NCI-H2171 (cell line): ENCODE measurements at places on chromosomes 3 and 15.

GRCh38 chr3:180284331-180285110 is 247.8 kb upstream of the PEX5L start:
- no peak for DNase-seq

- no peak for DNase-seq
Observed at GRCh38 chr3:126130981-126131745, 47.2 kb upstream of the SLC41A3 start.

GRCh38 chr3:72100080-72100511 is 315.1 kb upstream of the PROK2 start:
- DNase-seq, result no peak

DNA sequence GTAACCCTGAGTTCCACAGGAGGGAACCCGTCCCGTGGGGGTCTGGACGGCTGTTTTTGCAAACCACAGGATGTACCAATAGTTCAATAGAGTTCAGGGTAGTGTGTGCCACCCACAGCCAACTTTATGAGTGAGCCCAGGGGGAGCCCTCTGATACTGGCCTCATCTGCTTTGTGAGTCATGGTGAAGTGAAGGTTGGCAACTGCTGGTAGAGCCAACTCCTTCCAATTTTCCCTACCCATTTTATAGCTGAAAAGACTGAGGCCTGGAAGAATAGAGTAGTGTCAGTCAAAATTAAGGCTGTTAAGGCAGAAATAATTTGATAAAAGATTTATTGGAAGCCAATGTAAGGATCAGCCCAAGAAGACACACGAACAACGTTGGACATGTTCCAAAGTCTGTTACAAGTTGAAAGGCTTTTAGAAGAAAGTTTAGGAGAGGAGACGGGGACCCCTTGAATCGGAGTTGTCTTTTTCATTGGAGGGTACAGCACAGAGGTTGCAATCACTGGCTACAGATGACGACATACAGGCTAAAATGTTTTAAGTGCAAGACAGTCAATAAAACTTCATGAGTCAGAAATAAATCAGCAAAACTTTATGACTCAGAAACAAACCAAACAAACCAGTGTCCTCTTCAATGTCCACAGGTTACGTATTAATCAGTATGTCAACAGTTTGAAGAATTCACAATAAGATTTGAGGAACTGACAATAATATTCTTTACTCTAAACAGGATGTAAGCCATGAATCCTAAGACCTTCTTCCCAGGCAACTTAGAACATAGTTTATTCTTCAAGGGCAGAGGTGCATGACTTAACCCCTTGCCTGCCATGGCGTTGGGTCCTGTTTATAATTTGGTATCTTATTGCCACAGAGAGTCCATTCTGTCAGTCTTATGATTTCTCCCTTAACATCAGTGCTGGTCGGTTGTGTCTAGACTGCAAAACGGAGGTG is 62.9 kb upstream of the NR2E3 start:
- no peak for DNase-seq

DNA sequence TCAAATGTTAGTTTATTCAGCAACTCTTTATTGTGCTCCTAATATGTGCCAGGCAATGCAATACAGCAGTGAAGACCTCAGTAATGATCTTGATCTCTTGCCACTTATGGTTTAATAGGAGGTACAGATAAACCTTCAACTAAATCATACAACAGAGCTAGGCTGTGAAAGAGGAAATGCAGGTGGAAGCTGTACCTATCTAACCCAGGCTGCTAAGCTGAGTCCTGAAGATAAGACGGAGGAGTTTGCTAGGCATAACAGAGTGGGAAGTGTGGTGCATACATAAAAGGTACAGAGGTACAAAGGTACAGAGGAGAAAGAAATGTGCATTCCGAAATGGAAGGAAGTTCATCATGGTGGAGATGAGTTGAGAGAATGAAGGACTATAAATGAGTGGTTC is 35.0 kb downstream of the KBTBD8 start:
- no peak for DNase-seq

DNA sequence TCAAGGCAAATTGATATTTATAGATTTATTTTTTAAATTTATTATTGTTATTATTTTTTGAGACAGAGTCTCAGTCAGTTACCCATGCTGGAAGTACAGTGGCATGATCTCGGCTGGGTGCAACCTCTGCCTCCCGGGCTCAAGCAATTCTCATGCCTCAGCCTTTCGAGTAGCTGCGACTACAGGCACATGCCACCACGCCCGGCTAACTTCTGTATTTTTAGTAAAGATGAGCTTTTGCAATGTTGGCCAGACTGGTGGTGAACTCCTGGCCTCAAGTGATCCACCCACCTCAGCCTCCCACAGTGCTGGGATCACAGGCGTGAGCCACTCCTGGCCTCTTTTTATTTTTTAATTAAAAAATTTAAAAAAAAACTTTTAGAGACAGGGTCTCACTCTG is 19.0 kb downstream of the SPG21 start:
- no peak for DNase-seq

- DNase-seq, result no peak
Observed at GRCh38 chr3:156535162-156535627, 19.7 kb downstream of the SSR3 start.

- no peak for DNase-seq
Observed at GRCh38 chr3:129992781-129993180, 18.3 kb downstream of the TRH start.

GRCh38 chr3:5007873-5008272 is 28.6 kb downstream of the BHLHE40 start:
- no peak for DNase-seq
